Progenitor cell of endocrine pancreas (in vitro differentiated cells): ENCODE measurements at places on chromosomes 11 and 22. TPM values are rescaled to one million over a fixed set of nuclear protein-coding genes. Genes with fewer than 3 reads are reported as not detected.

GRCh38 chr11:78851878-78852586 lies 277.4 kb upstream of the NARS2 start:
- no peak overlapping the region for H3K27ac ChIP-seq
- no peaks in the 10 kb centered on the region for H3K27me3 ChIP-seq
- DNase-seq = no peak

DNA sequence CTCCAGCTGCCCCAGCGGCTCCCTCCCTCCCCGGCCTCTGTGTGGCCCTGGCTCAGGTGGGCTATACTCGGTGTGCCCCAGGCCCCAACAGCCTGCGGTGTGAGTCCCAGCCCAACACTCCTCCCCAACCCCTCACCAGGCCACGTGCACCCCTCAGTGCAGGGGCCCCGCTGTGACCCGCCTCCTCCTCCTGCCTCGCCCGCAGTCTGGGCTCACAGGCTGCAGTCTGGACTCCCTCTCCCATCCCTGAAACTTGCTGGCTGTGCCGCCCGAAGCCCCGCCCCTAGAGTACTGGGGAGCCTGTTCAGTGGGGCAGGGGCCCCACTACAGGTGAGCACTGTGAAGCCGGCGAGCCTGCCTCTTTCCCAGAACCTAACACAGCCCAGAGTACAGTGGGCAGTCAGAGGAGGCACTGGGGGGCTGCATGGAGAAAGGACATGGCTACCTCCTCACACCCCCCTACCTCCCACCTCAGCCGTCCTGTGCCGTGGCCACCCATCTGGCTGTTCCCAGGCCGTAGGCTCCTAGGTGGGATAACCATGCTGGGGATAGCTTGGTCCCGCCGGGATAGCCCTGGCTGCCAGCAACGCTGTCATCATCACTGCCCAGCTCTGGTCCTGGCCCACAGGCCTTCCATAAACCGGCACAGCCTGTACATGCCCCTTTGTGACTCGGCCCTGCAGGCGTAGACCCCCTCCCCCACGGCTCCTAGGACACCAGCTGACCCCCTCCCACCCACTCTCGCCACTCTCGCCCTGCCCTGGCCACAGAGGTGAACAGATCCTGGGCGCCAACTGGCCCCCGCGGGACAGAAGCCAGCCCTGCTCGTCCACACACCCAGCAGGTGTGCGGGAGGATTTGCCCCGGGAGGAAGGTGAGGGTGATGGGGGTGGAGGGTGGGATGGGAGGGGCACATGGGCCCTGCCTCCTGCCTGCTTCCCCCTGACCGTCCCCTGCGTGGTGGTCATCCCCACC lies 29.7 kb downstream of the CELSR1 start:
- H3K4me3 ChIP-seq = no peak overlapping the region
- peaks cover 3% of the 10 kb centered on the region for H3K27me3 ChIP-seq
- H3K36me3 ChIP-seq = no peaks in the 10 kb centered on the region
- DNase-seq = no peak
- H3K27ac ChIP-seq = no peak overlapping the region
- peaks cover 2% of the 10 kb centered on the region for H3K4me1 ChIP-seq

GRCh38 chr11:65871811-65872548 lies 620 bp downstream of the EFEMP2 start:
- H3K4me3 ChIP-seq = peak overlapping the region; percentile 73
- peaks cover 4% of the 10 kb centered on the region for H3K36me3 ChIP-seq
- peaks cover 7% of the 10 kb centered on the region for H3K4me1 ChIP-seq
- H3K27me3 ChIP-seq = no peaks in the 10 kb centered on the region

GRCh38 chr11:33478111-33478573 lies 221.0 kb downstream of the HIPK3 start:
- peaks cover 31% of the 10 kb centered on the region for H3K4me1 ChIP-seq
- H3K36me3 ChIP-seq = no peaks in the 10 kb centered on the region
- H3K27ac ChIP-seq = no peak overlapping the region
- DNase-seq = no peak

- H3K27ac ChIP-seq = no peak overlapping the region
- no peak for DNase-seq
- no peaks in the 10 kb centered on the region for H3K4me1 ChIP-seq
- peaks cover 35% of the 10 kb centered on the region for H3K27me3 ChIP-seq
- no peak overlapping the region for H3K4me3 ChIP-seq
- H3K36me3 ChIP-seq = no peaks in the 10 kb centered on the region
Measured at GRCh38 chr11:127248476-127248875, 247.9 kb upstream of the KIRREL3 start.

DNA sequence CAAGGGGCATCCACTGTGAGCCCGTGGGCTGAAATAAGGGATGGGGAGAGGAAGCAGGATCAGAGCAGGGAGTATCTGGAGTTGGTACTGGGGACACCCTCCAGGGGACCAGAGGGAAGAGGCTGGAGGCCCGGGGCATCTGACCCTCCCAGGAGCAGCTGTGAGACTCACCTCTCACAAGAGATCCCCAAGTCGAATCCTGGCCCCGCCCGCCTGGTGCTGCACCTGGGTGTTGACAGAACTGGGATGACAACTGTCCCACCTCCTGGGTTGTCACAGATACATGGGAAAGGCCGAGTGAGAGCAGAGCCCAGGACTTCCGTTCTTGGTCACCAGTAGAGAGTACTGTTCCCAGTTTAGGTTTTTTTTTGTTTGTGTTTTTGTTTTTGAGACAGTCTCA lies 78.9 kb downstream of the CELSR1 start:
- no peak overlapping the region for H3K27ac ChIP-seq
- no peak for DNase-seq
- H3K4me3 ChIP-seq = no peak overlapping the region
- peaks cover 7% of the 10 kb centered on the region for H3K27me3 ChIP-seq
- peaks cover 21% of the 10 kb centered on the region for H3K4me1 ChIP-seq

- no peak for DNase-seq
- no peaks in the 10 kb centered on the region for H3K27me3 ChIP-seq
- H3K4me3 ChIP-seq = no peak overlapping the region
- peaks cover 9% of the 10 kb centered on the region for H3K36me3 ChIP-seq
Measured at GRCh38 chr22:20109411-20110358, 6.2 kb upstream of the RANBP1 start.

Gene P2RX3
- not detected in 2 replicates for total RNA-seq

Gene TEX12
- not detected in 2 replicates for total RNA-seq
